ENCODE measurements at places on chromosomes 12 and 14. TPM values are rescaled to one million over a fixed set of nuclear protein-coding genes. Genes with fewer than 3 reads are reported as not detected.

Gene FIGNL2
- 5.5 TPM for polyA plus RNA-seq

Gene OR4E1
- not detected for polyA plus RNA-seq

Gene HOXC4
- polyA plus RNA-seq: 53.0 TPM

Gene RAD51AP1
- polyA plus RNA-seq: 25.3 TPM

Gene MYO1H
- 0.92 TPM for polyA plus RNA-seq

Gene IFT81
- 46.8 TPM for polyA plus RNA-seq

Gene NEUROD4
- polyA plus RNA-seq: not detected

Gene SETD3
- polyA plus RNA-seq: 65.9 TPM

Gene SLC38A4
- 25.8 TPM for polyA plus RNA-seq

Gene A2ML1
- 0.21 TPM for polyA plus RNA-seq

Gene DBX2
- polyA plus RNA-seq: not detected

Gene RND1
- 2.5 TPM for polyA plus RNA-seq

Gene ALG10B
- polyA plus RNA-seq: 12.0 TPM
